ENCODE measurements at places on chromosomes 16 and 17. TPM values are rescaled to one million over a fixed set of nuclear protein-coding genes. Genes with fewer than 3 reads are reported as not detected.

SMIM36 gene
- not detected for total RNA-seq

IRX6 gene
- total RNA-seq: 0.17 TPM

CDH8 gene
- 28.5 TPM for total RNA-seq

PEMT gene
- 44.0 TPM for total RNA-seq

DHRS7C gene
- not detected for total RNA-seq

CEP95 gene
- 57.7 TPM for total RNA-seq

AKAP10 gene
- total RNA-seq: 39.3 TPM

CES3 gene
- total RNA-seq: 0.99 TPM

BIRC5 gene
- 13.2 TPM for total RNA-seq

TAOK2 gene
- total RNA-seq: 52.3 TPM

USP31 gene
- 10.7 TPM for total RNA-seq

FTSJ3 gene
- total RNA-seq: 26.1 TPM

UNK gene
- total RNA-seq: 33.9 TPM

CMTM2 gene
- total RNA-seq: 1.7 TPM
